ENCODE measurements at places on chromosomes 12 and 14.

GRCh38 chr12:77435446-77436091 lies 370.2 kb upstream of the E2F7 start:
- no peak for DNase-seq

DNA sequence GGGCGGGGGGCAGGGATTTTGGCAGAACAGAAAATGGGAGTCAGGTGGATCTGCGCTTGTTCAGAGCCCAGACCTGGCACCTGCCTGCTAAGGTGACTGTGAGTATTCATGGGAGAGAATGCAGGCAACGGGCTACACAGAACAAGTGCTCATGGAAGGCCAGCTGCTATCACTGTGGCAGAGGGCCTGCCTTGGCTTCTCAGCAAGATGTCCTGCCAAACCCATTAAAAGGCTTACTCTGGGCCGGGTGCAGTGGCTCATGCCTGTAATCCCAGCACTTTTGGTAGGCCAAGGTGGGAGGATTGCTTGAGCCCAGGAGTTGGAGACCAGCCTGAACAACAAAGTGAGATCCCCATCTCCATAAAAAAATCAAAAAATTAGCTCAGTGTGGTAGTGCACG lies 21.0 kb downstream of the DIO3 start:
- no peak for DNase-seq

DNA sequence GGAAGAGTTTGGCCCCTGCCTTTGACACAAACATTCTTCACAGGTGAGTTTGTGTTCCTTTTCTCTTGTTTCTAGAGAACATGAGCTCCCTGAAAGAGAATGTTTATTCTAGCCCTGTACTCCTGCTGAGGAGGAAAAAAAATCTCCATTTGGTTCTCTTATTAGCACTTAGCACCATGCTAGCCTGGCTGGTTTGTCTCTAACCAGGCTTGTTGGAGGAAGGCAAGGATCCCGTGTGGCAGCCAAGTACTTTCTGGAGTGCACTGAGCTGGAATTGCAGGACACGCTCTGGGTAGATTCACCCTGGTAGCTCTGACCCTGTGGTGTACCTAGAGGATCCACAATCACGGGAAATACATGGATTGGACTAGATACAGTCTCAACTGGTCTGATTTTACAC lies 41.9 kb downstream of the KCNA1 start:
- no peak for DNase-seq

DNA sequence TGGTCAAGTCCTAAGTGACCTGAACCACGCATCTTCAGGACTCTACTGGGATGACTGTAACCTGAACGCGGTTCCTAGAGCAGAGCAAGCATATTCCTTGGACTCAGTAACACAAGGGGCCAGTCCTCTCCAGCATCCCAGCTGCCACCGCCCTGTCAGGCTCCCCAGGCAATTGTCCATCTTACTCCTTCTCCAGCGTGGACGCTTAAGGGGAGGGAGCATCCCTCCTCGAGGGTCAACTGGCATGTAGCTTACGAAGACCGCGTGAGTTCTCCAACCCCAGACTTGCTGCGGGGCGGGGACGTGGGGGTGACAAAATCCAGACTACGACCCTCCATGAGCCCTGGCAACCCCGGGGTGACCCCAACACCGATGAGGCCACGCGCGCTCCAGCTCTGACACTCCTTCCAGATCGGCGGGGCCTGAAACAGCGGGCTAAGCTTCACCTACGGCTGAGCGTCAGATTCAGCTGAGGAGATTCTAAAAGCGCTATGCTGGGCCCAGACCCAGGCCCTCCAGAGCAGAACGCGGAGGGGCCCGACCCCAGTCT lies 846 bp upstream of the MTHFD1 start:
- peak; percentile 55 for DNase-seq

DNA sequence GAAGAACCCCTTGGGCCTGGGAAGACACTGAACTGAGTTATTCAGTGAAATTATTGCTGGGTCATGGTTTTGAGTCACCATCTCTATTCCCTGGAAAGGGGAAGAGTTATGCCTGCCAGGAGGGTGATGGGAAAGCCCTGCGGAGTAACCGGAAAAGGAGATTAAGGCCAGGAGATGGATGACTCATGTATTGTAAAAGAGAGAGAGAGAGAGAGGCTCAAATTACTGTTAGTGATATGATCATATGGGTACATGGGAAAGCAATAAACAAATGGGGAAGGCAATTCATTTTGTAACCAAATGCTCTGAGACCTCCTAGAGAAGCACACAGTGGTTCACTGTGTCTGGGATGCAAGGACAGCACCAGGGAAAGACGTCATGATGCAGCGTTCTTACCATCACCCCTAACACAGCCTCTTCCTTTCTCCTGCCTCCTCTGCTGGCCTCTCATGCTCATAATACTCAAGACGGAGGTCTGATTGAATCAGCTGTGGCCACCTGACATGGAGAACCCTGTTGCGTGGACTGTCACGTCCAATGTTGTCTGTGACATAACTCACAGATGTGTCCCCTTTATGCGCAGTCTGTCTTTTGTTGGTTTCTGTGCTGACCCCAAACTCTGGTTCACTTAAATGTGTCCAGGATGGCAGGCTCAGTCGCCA lies 243.7 kb downstream of the TMEM132D start:
- DNase-seq, result no peak

- DNase-seq, result no peak
Measured at GRCh38 chr12:84198294-84198946, 714.2 kb downstream of the SLC6A15 start.

DNA sequence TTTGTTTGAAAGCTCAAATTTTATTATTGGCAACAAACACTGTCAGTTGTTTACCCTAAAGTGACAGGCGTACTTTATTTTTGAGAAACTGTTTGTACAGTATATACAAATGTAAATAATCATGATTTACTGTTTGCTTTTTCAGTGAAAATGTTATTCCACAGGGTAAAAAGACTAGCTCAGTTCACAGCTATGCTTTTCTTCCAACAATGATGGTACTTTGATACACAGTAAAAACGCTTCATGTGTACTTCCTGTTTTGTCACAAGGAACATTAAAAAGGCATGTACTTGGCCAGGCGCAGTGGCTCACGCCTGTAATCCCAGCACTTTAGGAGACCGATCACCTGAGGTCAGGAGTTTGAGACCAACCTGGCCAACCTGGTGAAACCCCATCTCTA lies 53.7 kb downstream of the MON2 start:
- no peak for DNase-seq

GRCh38 chr14:36086629-36087395 lies 89.7 kb downstream of the PTCSC3 start:
- peak; percentile 21 for DNase-seq

DNA sequence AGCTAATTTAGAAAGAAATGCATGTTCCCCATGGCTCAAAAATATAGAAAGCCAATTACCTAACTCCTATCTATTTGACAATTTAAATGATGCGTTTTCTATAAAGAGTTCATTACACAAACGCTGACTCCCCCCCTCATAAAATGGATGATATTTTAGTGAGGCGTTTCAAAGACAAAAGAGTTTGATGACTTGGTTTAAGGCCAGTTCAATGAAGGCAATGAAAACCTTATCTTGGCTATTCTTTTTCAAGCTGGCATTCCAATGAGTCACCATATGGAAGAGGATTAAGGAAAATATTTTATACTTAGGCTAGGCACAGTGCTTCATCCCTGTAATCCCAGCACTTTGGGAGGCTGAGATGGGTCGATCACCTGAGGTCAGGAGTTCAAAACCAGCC lies 62.7 kb downstream of the HMGA2 start:
- peak; percentile 55 for DNase-seq

DNA sequence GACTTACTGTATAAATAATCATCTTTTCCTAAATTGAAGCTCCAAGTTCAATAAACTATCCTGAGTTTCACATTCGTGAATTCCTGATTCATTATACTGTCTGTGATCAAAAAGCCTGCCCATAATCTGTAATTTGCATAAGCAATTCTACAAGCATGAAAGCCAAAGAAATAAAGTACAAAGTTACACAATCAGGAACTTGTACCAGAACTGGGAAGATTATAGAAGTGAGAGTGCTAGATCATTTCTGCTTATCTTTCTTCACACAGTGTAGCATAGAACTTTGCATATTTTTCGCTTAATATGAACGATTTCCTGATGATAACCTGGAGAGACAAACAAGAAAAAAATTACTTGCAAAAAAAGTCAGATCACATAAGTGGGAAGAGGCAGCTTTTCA lies 308.2 kb downstream of the C12orf50 start:
- no peak for DNase-seq

DNA sequence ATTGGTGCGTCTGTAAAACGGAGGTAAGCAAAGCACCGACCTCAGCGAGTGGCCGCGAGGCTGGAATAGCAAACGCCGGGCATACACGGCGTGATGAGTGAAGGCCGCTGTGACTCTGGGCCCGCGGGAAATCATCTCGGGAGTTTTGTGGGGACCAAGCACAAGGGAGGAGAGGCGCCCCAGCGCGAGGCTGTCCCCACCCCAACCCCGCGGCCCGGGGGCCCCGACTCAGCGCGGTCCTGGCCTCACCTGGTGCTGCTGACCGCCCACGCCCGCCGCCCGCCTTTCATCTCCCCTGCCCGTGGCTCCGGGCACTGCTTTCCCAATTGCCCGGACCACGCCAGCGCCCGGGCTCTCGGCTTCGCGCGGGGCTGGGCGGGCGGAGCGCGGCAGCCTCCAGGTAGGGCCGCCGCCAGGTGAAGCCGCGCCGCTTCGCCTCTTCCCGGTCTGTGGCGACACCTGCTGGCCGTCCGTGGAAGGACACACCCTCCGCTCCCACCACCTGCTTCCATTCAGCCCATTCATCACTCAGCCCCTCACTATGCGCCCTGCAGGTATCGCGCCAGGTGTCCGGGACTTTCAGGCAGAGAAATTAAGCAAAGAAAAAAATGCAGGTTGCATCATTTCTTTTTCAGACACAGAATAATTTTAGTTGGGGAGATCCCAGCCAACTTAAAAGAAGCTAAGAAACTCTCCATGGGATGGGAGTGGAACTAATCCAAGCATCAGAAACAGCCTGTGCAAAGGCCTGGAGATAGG lies 360.4 kb downstream of the MED13L start:
- peak; percentile 25 for DNase-seq

- DNase-seq, result no peak
Measured at GRCh38 chr12:95481072-95481471, 7.1 kb downstream of the METAP2 start.

GRCh38 chr12:103944964-103945363 lies 14.8 kb downstream of the HSP90B1 start:
- no peak for DNase-seq

GRCh38 chr12:75311369-75311768 lies 18.8 kb downstream of the CAPS2 start:
- DNase-seq, result no peak

DNA sequence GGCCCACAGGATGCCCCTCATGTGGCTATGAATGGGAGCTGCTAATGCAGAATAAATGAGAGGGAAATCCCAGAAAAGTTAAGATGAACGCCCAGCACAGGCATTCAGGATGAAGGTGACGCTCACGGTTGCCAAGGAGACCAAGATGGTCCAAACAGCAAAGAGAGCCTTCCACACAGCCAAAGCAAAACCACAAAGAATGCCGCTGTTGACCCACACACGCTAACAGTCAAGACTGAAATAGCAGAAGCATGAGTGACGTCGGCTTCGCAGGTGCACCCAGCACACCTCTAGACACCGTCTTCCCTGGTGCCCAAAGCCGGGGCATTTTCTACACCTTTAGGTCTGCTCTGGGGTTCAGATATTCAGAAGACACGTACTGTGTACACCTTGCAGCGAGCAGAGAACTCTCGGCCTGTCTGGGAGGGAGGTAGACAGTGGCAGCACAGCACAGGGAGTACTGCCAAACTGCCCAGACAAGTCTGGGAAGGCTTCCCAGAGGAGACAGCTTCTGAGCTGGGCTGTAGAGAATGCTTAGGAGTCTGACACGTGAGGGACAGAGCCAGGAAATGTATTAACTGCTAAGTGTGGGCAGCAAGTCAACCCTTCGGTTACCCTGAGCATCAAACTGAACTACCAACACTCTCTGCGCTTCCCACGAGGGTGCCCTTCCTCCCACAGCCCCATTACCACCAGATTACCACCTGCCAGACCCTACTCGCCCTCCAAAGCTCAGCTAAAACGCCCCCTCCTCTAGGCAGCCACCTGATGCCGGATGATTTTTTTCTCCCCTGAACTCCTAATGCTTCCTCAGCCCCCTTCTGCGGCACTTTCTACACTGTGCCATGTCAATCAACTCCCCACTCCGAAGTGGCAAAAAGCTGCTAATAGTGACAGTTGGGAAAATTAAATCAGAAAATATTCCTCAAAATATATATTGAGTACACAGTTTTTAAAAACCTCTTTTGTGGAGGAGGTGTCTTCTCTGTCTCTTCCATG lies 50.1 kb downstream of the CCDC88C start:
- no peak for DNase-seq

GRCh38 chr12:62403031-62403430 lies 63.6 kb upstream of the MON2 start:
- DNase-seq, result no peak
